ENCODE measurements at places on chromosomes 12 and 14. TPM values are rescaled to one million over a fixed set of nuclear protein-coding genes. Genes with fewer than 3 reads are reported as not detected.

Gene HOTAIR
- total RNA-seq = not detected

Gene MYH7
- total RNA-seq = 2.3 TPM

Gene SYCP3
- not detected for total RNA-seq

Gene KRT78
- not detected for total RNA-seq

Gene RAN
- 389 TPM for total RNA-seq

Gene B4GALNT1
- total RNA-seq = 0.17 TPM

Gene GPD1
- 1.3 TPM for total RNA-seq

Gene RNASE11
- total RNA-seq = not detected

Gene FOXM1
- 3.3 TPM for total RNA-seq

Gene SERPINA1
- not detected for total RNA-seq

Gene CINP
- 31.9 TPM for total RNA-seq

Gene SRRM4
- total RNA-seq = under 0.01 TPM

Gene SLC39A2
- not detected for total RNA-seq

Gene SIRT4
- total RNA-seq = 0.35 TPM

Gene NPFF
- not detected for total RNA-seq

Gene CRIP1
- 7.5 TPM for total RNA-seq

Gene CCDC196
- total RNA-seq = not detected

Gene ITGB7
- total RNA-seq = not detected

Gene RNU6-7
- total RNA-seq = not detected

Gene REP15
- total RNA-seq = 0.82 TPM

Gene CISTR
- total RNA-seq = not detected

Gene KITLG
- 9.4 TPM for total RNA-seq

Gene PPHLN1
- total RNA-seq = 39.1 TPM

Gene CLEC4C
- total RNA-seq = not detected

Gene PLCZ1
- total RNA-seq = not detected

Gene SIX4
- 9.1 TPM for total RNA-seq

Gene TBX5
- total RNA-seq = 2.1 TPM

Gene VRTN
- not detected for total RNA-seq

Gene CABP1
- 4.2 TPM for total RNA-seq

Gene ALDH1L2
- total RNA-seq = 65.1 TPM

Gene CD4
- total RNA-seq = 0.35 TPM

Gene NRIP2
- under 0.01 TPM for total RNA-seq

Gene ANO2
- not detected for total RNA-seq

Gene GPX2
- not detected for total RNA-seq

Gene MYF5
- total RNA-seq = not detected

Gene MYH6
- not detected for total RNA-seq

Gene SCNN1A
- 9.4 TPM for total RNA-seq
